ENCODE measurements at places on chromosomes 3 and 15.

DNA sequence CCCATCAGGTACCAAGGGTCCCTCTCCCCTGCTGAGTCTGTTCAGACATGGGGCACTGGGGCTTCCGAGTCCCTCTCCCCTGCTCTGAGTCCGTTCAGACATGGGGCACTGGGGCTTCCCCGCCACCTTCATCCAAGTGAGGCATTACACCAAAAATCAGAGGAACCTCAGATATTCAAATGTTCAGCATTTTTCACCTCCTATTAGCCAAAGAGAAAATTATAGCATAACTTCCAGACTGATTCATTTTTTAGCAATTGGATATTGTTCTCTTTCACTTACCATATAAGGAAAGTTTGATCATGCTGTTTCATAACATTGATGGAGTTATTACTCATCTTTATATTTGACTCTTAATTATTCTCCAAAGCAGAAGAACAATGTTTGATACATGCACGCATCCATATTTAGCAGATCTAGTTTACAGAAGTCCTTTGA lies 213.9 kb downstream of the MTHFS start:
- peak; percentile 65 for DNase-seq

- peak; percentile 81 for DNase-seq
Measured at GRCh38 chr15:68256675-68257450, 20.7 kb upstream of the FEM1B start.

- no peak for DNase-seq
Measured at GRCh38 chr3:191357909-191358308, 27.6 kb upstream of the UTS2B start.

DNA sequence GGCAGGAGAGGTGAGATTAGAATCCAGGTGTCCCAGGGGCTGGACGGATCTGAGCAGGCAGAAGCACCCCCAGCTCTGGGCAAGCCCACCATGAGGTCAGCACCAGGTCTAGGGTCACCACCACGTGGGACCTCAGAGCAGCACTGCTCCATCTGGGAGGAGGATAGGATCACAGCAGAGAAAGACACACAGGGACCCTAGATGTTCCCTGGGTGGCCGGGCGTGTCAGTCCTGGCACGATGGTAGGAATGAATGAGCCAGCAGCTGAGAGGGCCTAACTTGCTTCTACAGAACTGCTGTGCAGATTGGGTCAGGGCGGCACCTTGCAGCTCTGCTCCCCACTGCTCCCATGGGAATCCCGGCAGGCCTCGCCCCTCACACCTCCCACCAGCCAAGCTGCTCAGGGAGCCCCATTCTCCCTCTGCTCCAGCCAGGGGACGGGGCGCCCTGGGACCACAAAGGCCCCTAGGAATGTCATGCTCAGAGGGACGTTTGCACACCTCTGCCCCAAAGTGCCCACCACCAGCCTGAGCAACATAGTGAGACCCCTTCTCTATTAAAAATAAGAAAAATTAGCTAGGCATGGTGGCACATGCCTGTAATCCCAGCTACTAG lies 66.3 kb downstream of the ZNF445 start:
- no peak for DNase-seq

DNA sequence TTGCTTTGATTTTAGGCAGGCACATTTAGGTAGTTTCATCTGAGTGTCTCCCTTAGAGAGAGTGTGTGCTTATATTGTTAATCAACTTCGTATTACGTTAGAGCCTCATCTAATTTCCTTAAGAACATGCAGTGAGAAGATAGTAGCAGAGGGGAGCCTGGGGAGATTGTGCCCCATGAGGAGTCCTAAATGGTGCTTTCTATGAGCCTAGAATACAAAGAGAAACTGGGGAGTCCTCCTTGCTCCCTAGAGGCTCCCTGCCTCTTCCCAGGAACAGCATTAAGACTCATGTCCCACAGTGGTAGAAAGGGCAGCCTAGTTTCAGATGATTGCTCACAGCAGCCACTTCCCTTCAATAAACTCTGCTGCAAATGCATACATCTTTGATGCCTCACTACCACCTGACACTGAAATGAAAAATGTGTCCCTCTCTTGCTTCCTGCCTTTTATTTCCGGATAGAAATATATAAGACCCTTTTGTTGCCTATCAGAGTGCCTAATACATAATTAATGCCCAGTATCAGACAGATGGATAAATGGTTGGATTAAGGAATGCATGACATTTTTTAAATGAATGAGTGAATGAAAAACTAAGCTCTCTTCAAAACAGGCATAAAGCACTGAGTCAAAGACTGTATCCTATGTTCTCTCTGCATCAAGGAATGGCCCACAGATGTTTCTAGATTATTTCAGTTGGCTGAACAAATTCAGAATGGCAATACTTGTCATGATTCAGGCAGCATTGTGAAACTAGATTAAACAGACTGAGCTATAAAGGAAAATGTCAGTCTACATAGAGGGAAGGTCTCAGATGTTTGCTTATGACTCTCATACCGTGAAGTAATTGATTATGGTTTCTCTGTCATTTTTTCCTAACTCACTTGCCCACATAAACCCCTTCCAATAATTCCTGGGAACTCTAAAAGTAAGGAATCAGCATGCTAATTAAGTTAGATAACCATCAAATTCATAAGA lies 362.1 kb downstream of the LRRC3B start:
- DNase-seq: no peak

- peak; percentile 28 for DNase-seq
Measured at GRCh38 chr3:131388490-131388799, 6.9 kb downstream of the NUDT16 start.

DNA sequence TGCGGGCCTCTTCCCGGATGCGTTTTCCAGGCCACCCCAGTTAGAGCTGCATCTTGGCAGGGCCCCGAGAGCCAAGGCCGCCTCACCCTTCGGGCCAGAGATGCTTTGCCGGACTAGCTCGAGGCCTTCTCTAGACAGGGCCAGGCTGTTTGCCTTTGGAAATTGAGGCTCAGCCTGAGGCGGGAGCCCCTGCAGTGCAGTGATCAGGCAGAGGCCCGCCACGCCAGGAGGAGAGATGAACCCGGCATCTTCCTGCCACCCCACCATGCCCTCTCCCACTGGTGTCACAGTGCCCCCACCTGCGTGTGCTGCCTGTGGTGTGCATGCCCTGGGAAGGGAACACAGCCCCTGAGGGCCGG lies 8.9 kb upstream of the ROPN1B start:
- no peak for DNase-seq

DNA sequence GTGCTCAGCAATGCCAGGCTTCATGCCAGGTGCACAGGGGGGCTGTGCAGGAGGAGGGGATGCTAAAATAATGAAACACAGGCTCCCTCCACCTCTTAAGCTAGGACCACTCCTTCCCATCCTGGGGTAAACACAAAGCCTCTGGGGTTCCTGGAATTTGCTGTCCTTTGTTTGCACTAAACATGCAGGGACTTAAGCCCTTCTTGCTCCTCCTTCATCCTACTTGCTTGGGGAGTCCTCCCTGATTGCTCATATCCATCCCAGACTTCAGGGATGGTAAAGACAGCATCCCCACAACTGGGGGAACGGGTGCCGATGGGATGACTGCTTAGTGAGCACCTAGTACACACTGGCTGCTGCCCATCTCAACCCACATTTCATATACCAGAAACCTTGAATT lies 5.1 kb downstream of the LINGO1 start:
- DNase-seq: no peak

- peak; percentile 82 for DNase-seq
Measured at GRCh38 chr3:112056451-112056929, 22.0 kb downstream of the TMPRSS7 start.

DNA sequence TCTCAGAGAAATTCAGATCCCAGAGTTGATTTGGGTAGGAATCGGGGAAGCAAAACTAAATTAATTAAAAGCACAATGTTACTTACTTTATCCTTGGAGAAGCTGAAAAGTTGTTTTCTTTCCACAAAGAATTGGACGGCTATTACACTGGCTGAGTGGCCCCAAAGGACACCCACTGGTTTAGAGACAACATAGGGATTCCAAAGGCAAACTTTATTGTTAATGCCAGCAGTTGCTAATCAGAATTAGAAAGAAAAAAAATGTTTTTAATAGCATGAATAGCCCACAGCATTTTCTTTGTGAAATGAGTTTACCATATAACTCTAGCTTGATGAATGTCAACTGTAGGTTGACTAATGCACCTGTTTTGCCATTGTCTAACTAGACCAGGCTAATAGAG lies 51.7 kb downstream of the WDR49 start:
- DNase-seq: no peak

DNA sequence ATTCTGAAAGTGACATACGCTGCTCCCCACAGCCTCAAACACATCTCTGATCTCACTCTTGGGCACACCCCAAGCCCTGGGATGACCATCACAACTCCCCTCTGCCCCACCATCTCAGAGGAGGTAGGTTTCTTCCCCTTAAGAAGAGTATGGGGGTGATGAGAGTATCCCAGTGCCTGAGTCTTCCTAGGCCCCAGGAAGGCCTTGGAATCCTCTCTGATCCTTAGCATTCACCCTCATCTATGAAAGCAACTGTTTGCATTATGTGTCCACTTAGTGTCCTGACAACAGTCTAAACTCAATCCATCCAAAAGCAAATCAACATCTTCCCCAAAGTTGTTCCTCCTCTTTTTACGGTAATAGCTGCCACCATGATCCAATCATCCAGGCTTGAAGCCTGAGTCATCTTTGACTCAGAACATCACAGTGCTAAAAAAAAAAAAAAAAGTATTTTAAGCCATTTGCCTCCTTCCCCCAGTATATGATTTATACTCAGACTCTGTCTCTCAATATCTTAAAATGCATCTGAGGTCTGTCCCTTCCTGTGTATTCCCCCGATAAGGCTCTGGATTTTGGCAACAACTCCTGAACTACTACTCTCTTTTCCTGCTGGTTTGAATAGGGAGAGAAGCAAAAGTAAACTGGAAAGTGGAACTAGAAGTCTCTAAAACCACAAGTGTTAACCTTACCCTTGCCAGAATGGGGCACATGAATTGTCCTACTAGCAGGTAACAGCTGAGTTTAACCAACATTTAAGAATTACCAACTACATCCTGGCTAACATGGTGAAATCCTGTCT lies 22.5 kb downstream of the POPDC2 start:
- DNase-seq: peak; percentile 90

DNA sequence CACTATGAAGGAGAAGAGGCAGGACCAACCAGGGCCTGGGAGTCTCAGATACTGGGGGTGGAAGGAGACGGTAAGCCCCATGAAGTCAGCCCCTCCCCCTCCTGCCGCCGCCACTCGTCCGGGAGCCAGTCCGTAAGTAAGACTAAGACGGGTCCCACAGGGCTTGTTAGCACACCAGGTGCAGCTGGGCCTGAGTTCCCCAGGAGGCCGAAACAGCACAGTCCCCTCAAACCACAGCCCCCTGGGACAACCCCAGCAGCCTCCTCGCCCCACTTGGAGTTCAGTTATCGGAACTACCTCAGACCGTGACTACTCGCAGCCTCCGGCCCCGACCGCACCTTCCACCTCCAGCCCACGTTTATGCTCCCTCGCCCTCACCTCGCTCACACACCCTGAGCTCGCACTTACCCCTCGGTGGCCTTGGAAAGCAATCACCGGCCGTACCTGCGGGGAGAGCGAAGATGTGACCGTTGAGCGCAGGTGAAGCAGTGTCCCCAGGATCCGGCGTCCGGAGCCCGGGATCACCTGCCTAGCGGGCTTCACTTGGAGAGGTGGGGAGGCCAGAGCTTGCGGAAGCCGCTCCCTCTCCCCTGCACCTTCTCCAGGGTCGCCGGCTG lies 557 bp downstream of the ELL3 start:
- DNase-seq: peak; percentile 25

DNA sequence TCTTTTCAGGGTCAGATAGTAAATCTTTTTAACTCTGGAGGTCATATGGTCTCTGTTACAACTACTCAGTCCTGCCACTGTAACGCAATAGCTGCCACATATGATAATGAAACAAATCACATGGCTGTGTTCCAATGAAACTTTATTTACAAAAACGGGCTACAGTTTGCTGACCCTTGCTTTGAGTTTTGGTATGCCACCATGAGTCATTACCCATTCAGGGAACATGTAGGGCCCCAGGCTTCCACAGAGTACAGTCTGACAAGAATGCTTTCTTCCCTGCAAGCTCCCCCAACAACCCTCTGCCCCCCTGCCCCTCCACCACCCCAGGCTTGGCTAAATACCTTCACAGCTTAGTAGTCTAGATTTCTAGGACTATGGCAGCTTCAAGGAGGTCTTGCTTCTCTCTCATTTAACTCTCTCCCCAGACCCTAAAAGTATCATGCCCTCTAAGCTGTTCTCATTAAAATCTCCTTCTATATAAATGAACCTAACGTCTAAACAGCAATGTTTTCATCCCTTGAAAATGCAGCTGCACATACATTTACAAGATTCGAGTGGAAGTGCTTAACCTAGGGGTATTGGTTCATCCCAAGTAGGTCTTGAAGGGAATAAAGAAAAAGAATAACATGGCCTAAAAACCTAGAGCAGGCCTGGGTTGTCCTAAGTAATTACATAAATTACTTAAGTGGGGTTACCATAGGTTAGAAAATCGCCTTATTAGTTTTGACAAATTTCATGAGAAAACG lies 117.8 kb upstream of the PRICKLE2 start:
- DNase-seq: peak; percentile 71

GRCh38 chr15:59349680-59350420 lies 22.8 kb downstream of the MYO1E start:
- DNase-seq: peak; percentile 88

DNA sequence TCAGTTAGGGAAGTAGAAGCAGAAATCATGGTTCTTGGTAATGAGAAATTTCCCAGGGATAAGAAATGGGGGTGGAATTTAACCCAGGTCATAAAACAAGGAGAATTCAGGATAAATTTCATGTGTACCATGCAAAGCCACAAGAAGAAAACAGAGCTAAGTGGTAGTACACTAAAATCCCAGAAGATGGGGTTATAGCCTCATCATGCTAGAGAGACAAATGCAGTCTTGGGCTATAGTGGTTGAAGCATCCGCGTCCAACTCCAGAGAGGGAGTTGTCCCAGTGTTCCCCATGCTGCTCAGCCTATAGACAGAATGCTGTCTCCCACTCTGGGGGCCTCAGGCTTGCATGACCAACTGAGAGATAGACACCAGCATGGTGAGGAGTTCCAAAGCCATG lies 36.2 kb upstream of the CLRN1 start:
- DNase-seq: peak; percentile 22

DNA sequence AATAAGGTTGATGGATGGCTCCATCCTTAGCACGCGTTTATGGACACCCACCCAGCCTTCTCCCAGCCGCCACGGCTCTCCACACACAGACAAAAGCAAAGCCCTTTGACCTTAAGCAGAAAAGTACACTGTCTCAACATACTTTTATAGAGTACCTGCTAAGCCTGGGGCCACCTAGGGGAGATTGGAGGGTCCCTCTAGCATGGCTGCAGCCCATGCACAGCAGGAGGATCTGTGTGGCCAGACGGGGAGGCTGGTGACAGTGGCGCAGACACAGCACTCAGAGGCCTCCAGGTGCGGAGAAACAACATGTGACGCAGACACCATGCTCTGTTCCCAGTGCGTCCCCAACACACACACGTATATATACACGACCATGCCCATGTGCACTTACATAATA lies 174.9 kb downstream of the XXYLT1 start:
- DNase-seq: no peak

GRCh38 chr3:182027366-182027765 lies 315.6 kb downstream of the SOX2 start:
- peak; percentile 27 for DNase-seq

DNA sequence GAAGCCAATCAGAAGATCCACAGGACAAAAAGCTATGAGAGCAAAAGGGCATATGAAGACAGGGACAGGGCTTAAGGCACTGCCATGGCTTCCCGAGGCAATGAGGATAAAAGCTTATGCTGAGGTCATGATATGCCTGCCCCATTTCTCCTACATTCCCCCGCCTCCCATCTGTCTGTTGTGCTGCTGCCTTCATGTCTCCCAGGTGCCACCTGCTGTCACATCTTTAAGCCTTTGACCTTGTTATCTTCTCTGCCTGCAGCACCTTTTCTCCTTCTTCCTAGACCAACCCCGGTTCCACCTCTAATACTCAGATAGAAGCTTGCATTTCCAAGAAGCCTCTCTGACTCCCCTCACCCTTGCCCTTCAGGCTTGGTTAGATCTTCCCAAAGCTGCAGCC lies 213.8 kb downstream of the ARRDC4 start:
- DNase-seq: no peak

Data from PC-3 (cell line).